Activated gamma-delta T cell treated with Interleukin-2 at 50 U/mL for 16 hours (primary cell): ENCODE measurements at places on chromosomes 13 and 19.

- no peak for DNase-seq
Observed at GRCh38 chr13:99342723-99343315, 35.6 kb upstream of the GPR183 start.

DNA sequence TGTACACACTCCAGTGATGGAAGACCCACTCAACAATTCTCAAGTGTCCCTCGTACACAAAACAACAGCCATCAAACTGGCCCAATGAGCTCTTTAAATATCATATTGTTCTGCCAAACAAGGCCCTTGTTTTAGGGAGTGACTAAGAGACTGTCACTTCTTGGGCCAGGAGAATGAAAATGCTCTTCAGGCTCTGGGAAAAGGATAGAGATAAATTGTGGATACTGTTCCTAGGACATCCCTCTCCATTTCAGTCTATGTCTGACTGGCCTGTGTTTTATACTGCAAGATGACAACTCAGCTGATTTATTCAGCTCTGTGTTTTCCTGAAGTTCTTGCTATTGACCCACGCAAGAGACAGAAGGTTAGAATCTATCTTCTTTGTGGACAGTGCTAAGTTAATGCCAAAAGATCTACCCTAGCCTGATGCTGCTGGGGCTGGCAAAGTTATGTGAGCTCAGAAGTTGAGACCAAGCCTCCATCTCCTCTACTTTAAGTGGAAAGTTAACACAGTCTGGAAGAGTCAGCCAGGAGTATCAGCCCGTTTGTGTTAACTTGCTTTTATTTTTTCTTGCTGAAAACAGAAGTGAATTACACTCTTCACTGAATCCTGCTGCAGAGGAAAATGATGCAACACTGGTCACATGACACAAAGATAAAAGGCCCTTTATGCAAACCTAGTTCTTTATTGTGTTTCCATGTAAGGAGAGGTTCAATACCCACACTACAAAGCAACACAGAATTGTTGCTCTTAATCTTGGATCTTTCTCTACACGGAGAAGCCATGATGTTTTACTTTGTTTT lies 14.6 kb downstream of the FRY start:
- DNase-seq = no peak

- DNase-seq = peak; percentile 65
Observed at GRCh38 chr19:3801412-3802096, 15.4 kb upstream of the MATK start.

GRCh38 chr19:36876993-36877938 lies 26.6 kb downstream of the ZNF345 start:
- no peak for DNase-seq

- DNase-seq = no peak
Observed at GRCh38 chr13:112231451-112232083, 144.6 kb upstream of the SPACA7 start.

DNA sequence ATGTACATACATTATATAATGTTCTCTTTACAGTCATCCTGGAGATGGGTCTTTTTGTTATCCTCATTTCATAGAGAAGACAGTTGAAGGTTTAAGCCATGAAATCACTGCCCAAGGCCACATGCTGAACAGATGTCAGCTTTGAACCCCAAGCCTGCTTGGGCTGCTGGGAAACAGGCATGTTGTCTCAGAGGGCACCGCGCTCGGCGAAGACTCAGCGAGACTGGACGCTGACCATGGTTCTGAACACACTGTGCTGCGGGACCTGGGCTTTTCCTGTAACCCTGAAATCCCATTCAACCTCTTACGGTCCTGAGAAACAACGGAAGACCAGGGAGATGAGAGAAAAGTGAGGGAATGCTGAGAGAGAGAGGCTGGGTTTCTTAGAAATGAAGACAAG lies 27.3 kb downstream of the LRFN3 start:
- DNase-seq = peak; percentile 37

DNA sequence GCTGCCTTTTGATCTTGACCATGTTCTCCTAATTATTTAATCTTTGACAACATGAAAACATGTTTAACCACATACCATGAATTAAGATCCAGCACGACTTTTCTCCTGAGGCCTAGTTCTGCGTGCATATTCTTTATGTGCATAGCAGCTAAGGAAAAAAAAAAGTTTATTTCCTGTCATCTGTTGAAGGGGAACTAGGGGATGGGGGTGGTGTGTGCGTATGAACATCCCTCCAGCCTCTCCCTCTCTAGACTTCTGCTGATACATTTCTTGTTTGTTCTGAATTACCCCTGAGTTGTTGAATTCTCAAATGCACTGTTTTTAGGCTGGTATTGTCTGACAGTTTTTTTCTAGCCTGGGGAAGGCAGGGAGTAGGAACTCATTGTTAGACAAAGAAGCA lies 543.3 kb downstream of the FGF9 start:
- no peak for DNase-seq

GRCh38 chr13:25463496-25463895 lies 91.7 kb downstream of the ATP8A2 start:
- DNase-seq = no peak

- DNase-seq = no peak
Observed at GRCh38 chr13:103213152-103213551, 146.9 kb upstream of the SLC10A2 start.

- DNase-seq = no peak
Observed at GRCh38 chr13:47673009-47673850, 327.8 kb downstream of the SUCLA2 start.

DNA sequence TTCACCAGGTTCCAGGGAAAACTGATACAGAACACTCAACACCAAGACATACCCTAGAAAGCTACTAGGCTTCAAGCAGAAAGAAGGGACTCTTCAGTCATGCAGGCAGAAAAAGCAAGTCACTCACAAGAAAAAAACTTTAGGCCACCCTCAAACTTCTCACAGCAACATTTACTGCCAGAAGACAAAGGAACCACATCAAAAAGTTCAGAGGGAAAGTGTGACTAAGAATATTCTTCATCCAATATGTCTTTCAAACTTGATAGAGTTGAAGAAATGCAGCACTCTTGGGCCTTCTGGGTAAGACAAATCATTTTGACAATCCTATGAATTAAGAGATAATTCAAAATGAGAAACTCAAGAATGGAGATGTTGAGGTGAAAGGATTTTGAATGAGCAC lies 7.7 kb downstream of the DZIP1 start:
- no peak for DNase-seq

- no peak for DNase-seq
Observed at GRCh38 chr19:6228551-6229215, 51.1 kb downstream of the MLLT1 start.

- DNase-seq = peak; percentile 61
Observed at GRCh38 chr13:40190641-40191100, 475.8 kb downstream of the FOXO1 start.

GRCh38 chr13:24184882-24185281 lies 24.4 kb downstream of the SPATA13 start:
- DNase-seq = no peak

GRCh38 chr19:28292822-28293500 lies 920.0 kb downstream of the UQCRFS1 start:
- no peak for DNase-seq

DNA sequence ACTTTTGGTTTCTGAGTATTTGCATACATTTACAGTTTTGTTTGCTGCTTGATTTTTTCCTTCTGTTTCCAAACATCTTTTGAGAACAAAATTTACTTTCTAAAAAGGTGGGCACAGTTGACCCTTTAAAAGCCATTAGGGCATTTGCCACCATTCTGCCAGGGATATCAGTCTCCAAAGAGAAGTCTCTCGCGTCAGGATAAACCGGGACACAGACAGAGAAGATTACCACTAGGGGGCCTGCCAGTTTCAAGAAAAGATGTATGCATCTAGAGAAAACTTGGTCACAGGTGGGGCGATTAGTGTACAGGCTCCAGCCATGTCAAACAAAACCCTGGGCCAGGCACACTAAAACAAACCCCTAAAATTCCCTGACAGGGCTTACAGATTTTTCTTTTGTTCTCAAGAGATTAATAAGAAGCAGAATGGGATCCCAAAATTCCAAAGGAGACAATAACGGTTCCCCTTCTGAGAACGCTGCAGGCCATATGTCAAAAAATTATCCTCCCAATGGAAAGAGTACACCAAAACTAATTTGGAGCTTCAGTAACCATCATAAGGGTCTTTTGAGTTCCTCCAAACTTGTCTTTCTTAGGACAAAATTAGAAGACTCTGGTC lies 10.7 kb upstream of the PABPC3 start:
- no peak for DNase-seq

DNA sequence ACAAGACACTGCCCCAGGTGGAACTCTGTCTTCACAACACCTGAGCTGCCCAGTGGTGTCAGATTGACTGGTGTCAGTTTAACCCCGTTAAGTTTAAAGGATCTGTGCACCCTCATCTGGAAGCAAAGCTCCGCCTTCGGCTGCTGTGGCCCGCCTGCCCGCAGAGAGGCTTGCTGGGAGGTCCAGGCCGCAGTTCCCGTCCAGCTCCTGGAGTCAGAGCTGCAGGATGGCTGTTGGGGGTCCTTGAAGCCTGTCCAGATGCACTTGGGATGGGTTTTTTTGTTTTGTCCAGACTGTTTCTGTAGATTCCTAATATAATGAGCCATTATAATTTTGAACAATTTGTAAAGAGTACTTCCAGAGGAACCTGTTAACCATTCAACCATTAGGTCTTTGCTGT lies 16.1 kb downstream of the CUL4A start:
- DNase-seq = no peak

GRCh38 chr19:11673608-11674041 lies 65.1 kb downstream of the ZNF823 start:
- DNase-seq = no peak

- DNase-seq = no peak
Observed at GRCh38 chr13:78133511-78133910, 214.9 kb upstream of the EDNRB start.

GRCh38 chr19:13260883-13261653 lies 110.9 kb downstream of the IER2 start:
- no peak for DNase-seq

DNA sequence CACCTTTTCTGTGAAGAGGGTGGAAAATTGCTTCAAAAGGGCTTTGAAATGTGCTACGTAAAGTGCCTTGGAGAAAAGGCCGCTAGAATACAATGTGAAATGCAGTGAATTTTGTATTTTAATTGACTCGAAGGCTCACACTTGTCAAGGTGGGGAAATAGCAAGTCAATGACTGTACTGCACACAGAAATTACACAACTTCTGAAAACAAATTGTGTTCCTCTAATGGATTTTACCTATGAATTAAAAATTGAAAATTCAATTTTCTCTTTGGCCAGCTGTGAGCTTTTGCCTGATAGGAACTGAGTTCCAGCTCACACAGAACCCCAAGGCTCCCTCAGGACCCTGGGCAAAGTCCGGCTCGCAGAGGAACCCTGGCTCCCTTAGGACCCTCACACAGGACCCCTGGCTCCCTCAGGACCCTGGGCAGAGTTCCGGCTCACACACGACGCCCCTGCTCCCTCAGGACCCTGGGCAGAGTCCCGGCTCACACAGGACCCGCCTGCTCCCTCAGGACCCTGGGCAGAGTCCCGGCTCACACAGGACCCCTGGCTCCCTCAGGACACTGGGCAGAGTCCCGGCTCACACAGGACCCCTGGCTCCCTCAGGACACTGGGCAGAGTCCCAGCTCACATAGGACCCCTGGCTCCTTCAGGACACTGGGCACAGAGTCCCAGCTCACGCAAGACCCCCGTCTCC lies 324.9 kb downstream of the UQCRFS1 start:
- DNase-seq = no peak

DNA sequence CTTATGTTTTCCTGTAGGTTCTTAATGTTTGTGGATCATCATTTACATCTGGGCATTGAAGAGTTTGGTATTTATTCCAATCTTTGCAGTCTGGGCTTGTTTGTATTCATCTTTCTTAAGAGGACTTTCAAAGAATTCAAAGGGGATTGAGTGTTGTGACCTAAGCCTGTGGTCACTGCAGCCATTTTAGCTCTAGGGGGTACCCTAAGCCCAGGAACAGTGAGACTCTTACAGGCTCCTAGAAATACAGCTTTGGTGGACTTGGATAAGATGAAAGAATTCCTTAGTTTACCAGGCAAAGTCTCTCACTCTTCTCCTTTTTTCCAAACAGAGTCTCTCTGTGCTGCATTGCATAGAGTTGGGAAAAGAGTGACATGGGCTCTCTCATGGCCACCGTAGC lies 2539.0 kb upstream of the PCDH20 start:
- no peak for DNase-seq

DNA sequence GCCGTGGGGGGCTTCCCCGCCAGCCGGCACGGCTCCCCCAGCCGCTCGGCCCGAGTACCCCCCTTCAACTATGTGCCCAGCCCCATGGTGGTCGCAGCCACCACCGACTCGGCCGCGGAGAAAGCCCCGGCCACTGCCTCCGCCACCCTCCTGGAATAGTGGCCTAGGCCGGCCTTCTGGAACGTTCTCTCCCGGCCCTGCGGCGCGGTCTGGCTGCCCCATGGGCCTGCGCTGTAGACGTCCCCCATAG lies 9.0 kb downstream of the C19orf25 start:
- no peak for DNase-seq

DNA sequence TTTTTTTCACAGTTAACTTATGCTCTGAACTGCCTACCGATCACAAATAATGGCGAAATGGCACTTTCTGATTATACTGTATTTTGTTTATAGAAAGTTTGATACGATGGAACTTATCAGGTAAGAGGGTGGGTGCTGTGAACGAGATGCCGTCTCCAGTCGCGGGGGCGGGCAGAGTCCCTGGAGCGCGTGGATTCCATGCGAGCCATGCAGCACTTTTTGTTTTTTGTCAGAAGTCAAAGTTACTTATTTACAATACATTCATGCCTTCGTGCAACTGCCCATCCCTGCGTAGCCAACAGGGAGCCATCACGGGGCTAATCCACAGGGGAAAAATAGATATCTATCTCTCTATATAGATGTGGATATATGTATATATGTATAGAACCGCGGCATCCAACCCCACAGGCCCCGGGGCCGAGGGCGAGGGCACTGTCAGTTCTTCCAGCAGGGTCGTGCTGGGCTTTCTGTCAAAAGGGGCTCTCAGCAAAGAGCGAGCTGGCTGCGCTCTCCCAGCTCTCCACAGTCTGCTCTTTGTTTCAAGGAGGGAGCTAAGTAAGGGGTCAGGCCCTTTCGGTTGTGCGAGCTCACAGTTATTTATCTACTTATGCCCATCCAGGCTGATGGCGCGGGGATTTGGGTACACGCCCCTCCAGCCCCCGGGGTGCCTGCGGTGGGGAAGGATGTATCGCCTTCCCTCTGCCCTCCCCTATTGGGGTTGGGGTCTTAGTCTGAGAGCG lies 3.4 kb downstream of the SLITRK1 start:
- no peak for DNase-seq

DNA sequence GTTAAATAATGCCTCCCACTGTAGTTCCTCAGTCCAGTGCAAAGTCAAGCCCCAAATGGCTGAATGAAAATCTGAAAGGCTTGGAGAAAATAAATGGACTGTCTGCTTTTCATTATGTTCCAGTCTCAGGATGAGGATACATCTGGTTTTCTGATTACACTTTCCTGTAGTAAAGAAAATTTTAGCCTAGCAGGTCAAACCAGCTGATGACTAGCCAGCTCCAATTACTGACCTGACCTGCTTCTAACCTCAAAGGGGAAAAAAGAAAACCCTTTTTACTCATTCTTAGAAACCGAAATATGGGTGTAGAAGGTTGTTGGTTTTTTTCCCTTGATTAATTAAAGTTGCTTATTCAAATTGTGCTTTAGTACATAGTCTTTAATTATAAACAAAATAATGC lies 418.4 kb downstream of the EFNB2 start:
- no peak for DNase-seq

- DNase-seq = no peak
Observed at GRCh38 chr13:95146486-95146885, 154.8 kb downstream of the ABCC4 start.

GRCh38 chr13:37382146-37382545 lies 216.4 kb downstream of the POSTN start:
- no peak for DNase-seq

GRCh38 chr19:50994129-50994528 lies 7.3 kb downstream of the KLK8 start:
- DNase-seq = no peak

- no peak for DNase-seq
Observed at GRCh38 chr13:20064128-20064527, 96.7 kb downstream of the GJA3 start.
